RKO (cell line): ENCODE measurements at places on chromosomes 11 and 22.

- no peak for DNase-seq
Observed at GRCh38 chr22:42978453-42979103, 36.4 kb downstream of the PACSIN2 start.

DNA sequence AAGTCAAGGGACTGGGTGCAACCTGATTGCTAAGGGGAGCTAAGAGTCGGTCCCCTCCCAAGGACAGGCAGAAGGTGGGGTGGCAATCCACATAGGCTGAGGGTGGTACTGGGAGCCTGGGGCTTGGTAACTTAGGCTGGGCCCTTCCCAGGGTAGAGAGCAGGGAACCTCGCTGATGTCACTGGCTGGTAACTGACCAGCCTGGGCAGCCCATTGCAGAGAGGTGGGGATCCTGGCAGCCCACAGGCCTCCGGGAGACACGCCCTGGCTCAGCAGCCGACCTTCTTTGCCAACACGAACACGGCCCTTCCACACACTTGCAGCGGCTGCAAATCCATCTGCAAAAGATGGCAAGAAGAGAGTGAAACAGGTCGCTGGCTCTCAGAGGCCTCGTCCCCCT lies 25.4 kb downstream of the A4GALT start:
- DNase-seq, result no peak

DNA sequence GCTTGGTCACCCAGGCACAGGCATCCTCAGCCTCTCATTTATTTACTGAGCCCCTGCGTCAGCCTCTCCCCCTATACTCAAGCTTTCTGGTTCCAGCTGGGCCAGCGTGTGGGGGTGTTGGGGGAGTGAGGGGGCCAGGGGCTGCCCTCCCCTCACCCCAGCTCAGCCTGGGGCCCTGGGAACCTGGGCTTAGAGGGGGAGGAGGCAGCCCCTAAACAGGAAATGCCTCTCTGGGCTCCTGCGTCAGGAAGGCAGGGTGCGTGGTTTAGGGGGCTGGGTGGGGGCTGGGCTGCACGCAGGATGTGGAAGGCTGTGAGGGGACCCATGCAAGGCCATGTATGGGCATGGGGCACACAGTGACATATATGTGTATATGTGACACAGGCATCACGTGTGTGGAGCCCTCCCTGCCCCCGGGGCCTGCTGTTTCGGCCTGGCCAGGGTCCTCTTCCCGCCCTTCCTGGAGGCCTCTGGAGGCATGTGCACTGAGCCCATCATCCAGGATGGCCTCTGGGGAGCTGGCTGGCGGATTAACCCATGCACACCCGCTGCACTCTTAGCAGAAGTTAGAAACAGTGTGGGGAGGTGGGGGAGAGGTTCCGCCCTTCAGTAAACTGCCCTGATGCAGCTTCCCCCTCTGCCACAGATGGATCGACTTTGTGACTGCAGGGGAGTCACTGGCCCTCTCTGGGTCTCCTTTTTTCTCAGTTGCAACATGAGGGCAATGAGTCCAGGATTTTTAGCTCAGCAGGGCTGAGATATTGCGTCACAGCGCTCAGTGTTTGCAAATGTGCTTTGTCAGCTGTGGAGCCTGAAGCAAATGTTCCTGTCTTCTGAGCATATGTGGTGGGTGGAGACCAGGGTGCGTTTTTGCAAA lies 1.1 kb upstream of the CD248 start:
- DNase-seq, result no peak

GRCh38 chr11:12600829-12601228 lies 73.4 kb upstream of the TEAD1 start:
- DNase-seq, result no peak

DNA sequence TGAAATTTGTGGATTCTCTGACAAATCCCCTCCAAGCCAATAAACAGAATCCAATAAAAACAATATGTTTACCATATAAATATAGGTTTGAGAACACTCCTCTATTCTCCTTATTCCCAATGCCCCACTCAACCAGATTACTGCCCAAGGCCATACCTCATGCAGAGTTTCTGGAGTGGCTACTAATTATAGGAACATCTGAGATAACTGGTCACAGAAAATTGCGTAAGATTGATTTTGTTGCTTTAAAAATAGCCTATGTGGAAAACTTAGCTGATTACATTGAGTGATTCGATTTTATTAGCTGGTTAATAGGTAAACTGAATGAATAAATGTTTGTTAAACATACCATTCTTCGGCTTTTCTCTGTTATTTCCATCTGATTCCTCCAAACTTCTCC lies 48.0 kb downstream of the ME3 start:
- DNase-seq, result no peak

GRCh38 chr11:14812757-14813156 lies 79.3 kb downstream of the CYP2R1 start:
- no peak for DNase-seq

- DNase-seq, result no peak
Observed at GRCh38 chr11:100404907-100405306, 282.2 kb upstream of the ARHGAP42 start.

DNA sequence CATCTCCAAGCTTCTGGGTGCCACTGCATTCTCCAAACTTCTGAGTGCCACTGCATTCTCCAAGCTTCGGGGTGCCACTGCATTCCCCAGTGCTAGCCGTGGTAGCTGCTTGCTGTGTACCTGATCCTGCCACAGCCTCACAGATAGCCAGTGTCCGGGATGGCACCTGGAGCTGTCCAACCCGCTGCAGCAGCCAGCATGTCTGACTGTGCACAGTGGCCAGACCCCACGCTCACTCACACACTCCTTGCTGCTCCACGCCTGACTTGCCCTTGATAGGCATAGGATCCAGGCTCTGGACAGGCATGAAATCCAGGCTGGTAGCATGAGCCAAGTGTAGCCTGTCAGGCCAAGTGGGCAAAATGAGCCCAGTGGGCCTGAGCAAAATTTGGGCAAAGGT lies 465.0 kb downstream of the GUCY1A2 start:
- no peak for DNase-seq

- peak; percentile 97 for DNase-seq
Observed at GRCh38 chr11:70399681-70400112, 1.4 kb downstream of the CTTN start.
